NCI-H510A treated with DMSO at 0.1 percent for 48 hours (cell line): ENCODE measurements at places on chromosomes 2 and 18.

GRCh38 chr2:9271091-9271490, 64.5 kb downstream of the ASAP2 start:
- DNase-seq = no peak

DNA sequence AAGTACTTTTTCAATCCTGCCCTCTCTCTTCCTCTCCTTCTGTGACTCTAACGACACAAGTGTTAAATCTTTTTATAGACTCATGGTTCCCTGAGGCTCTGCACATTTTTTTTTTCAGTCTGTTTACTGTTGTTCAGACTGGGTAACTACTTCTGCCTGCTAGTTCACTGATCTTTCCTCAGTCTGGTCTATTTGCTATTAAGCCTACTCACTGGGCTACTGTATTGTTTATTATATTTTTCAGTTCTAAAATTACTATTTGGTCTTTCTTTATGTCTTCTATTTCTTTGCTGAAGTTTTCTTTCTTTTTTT, 21.3 kb downstream of the PPP3R1 start:
- no peak for DNase-seq

DNA sequence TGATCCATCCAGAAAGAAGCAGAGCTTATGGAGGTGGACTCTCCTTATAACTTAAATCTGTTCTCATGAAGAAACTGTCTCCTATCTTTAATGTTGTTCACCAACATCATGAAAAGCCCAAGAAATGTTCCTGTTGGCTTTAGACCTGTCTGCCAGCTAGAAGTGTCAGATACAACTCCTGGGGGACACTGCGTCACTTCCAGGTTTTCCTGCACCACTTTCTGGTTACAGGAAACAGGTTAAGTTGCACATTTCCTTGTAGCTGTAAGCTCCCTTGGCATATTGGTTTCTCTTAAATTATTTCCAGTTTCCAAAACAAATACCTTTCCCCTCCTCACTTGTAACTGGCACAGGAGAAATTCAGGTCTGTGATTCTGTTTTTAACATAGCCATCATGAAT, 2.9 kb downstream of the CEP68 start:
- DNase-seq = no peak

DNA sequence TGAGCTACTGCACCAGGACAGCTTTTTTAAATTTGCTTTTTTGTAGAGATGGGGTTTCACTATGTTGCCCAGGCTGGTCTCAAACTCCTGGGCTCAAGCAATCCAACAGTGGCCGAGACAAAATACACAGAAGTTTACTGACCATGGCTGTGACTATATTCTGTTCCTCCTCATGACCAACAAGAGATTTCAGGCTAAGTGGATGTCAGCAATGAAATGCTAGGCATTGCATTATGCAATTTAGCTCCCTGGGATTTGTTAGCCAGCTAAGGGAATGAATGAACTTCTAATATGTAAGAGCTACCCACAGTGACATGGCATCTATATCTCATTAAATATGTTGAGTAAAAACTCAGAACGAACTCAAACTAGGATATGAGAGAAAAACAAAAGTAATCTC, 81.9 kb upstream of the MBOAT2 start:
- DNase-seq = no peak

GRCh38 chr2:43708891-43709290, 32.7 kb upstream of the C1GALT1C1L start:
- DNase-seq = no peak

GRCh38 chr2:197354169-197354558, 43.6 kb upstream of the ANKRD44 start:
- DNase-seq = no peak

GRCh38 chr2:102428573-102428972, 5.6 kb downstream of the IL18RAP start:
- DNase-seq = no peak

- no peak for DNase-seq
These were observed 13.2 kb downstream of the GPC1 start for GRCh38 chr2:240448387-240449274.

GRCh38 chr2:72183016-72183415, 35.4 kb upstream of the CYP26B1 start:
- DNase-seq = no peak

DNA sequence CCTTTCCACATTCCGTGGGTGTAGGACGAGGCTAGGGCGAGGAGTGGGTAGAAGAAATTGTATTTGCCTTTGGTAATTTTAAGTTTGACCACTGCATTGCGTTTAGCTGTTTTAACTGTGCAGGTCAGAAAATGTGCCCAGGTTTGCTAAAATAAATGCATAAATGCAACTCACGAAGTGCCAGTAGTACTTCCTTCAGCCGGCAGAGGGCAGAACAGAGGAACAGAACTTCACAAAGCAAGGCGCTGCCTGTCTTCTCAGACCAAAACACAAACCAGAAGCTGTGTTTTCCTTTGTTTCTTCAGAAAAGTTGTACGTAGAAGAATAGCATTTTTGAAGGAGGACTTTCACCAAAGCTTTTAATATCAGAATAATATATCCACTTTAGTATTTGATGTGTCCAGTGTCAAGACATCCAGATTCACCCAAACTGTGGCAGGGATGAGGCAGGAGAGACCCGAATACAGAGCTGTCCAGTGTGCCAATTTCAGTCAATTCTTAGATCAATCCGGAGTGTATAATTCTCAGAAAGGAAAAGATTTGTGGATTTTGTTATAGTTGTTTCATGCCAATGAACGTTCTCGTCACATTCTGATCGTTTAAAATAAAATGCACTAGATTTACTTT, 348.6 kb downstream of the DLGAP1 start:
- DNase-seq = peak; percentile 44

- DNase-seq = no peak
These were observed 14.5 kb upstream of the ZBTB14 start for GRCh38 chr18:5309888-5310470.
